ENCODE measurements at places on chromosomes 4 and X.

- DNase-seq = no peak
These were observed 1.7 kb upstream of the CCDC110 start for GRCh38 chr4:185473247-185473646.

DNA sequence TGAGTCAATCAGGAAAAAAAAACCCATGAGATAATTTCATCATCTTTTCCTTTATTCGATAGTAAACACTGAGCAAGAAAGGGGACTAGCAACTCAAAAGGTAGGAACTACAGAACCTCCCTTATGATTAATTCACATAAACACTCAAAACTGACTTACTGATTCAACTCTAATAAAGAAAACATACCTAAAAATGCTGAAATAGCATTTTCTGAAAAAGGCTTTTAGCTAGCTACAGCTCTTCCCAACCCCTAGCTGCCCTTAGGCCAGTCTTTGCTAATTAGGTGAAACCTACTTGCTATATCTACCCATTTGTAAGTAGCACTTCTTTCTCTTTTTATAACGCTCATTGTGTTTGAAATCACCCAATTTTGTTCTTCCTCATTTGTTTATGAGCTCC, 150.6 kb downstream of the ATRX start:
- DNase-seq = no peak

GRCh38 chr4:125741825-125742452, 427.2 kb downstream of the FAT4 start:
- DNase-seq = no peak

DNA sequence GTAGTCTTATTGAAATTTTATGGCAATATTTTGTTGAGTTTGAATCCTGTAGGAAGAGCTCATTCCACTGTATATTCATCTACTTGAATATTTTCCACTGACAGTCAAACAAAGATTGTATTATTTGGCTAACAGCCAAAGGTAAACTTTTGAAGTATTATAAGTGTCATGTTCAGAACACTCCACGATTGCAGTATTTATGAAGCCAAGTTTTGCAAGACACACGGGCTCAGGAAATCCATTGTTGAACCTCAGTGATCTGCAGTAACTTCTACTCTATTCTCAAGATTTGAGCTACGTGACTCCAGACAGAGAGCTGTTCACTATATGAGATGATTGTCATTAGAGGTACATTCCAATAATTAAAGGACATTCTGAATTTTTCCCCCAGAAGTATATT, 302.7 kb upstream of the ADGRL3 start:
- no peak for DNase-seq

GRCh38 chrX:3435057-3435456, 88.6 kb upstream of the MXRA5 start:
- no peak for DNase-seq

DNA sequence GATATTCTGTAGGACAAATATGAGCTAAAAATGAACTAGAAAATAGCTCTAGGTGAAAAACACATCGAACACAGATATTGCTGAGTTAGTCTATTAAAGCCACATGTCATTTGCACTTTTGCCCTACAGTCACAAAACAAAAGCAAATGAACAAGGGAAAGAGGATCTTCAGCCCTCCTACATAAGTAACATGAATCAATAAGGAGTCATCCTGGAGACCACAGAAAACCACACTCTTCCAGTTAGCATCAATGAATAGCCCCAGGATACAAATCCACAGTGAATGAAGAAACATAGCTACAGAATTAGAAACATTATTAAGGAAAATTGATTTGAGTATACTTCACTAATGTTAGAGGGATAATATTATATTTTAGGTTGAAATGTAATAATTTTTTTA, 311.4 kb downstream of the MAPK10 start:
- no peak for DNase-seq

- no peak for DNase-seq
These were observed 371.0 kb downstream of the BCOR start for GRCh38 chrX:39726771-39727170.

- DNase-seq = no peak
These were observed 41.6 kb upstream of the IGSF1 start for GRCh38 chrX:131330735-131331134.

GRCh38 chrX:105837232-105837631, 14.9 kb downstream of the NRK start:
- no peak for DNase-seq
